MCF 10A (cell line): ENCODE measurements at places on chromosomes 4 and X. TPM values are rescaled to one million over a fixed set of nuclear protein-coding genes. Genes with fewer than 3 reads are reported as not detected.
A peak's percentile ranks its signal among the peaks of the same experiment; 100 is the strongest.

Gene CSAG3
- not detected in 2 replicates for total RNA-seq

Gene PYURF
- 80.9 and 82.5 TPM in 2 replicates for total RNA-seq

Gene TBC1D9
- total RNA-seq: 17.4 and 23.2 TPM in 2 replicates

Gene GYPA
- not detected in 2 replicates for total RNA-seq

Gene UGT2B17
- total RNA-seq: not detected in 2 replicates

Gene SLC49A3
- not detected in 2 replicates for total RNA-seq

DNA sequence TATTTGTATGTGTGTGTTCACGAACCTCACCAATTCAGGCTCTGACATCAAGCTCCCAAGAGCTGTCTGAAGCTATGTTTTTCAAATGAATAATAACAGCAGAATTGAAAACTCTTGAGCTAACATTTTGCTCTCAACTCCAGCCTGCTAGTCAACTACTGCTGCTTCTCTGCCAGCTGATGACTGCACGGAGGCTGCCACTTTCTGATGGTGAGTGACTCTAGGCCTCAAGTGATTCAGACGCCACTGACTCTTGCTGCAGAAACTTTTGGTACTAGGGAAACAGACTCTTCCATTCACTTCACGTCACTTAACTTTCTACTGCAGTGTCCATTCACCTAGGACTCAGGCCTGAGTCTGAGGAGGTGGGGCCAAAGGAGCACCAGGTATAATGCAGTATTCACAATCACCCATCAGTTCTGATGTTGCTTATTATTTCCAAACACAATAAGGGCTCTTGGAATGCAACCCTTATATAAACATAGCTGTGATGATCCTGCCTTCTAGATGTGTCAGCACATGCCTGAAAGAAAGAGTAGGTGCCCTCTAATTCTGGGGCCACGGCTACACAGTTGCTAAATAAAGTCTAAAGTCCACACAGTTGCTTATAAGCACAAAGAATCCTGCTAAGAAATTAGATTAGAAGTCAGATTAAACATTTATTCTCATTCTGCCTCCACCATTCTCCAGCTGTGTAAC, 16.0 kb downstream of the PRDM8 start:
- H3K4me1 ChIP-seq: peaks cover 15% of the 10 kb centered on the region
- H3K4me3 ChIP-seq: no peak overlapping the region
- H3K36me3 ChIP-seq: peaks cover 6% of the 10 kb centered on the region
- no peak overlapping the region for H3K27ac ChIP-seq
- H3K27me3 ChIP-seq: no peaks in the 10 kb centered on the region

GRCh38 chr4:42377497-42377896, 19.8 kb upstream of the SHISA3 start:
- no peaks in the 10 kb centered on the region for H3K36me3 ChIP-seq
- H3K27me3 ChIP-seq: no peaks in the 10 kb centered on the region
- DNase-seq: no peak
- H3K4me3 ChIP-seq: no peak overlapping the region
- no peak overlapping the region for H3K27ac ChIP-seq

- no peaks in the 10 kb centered on the region for H3K36me3 ChIP-seq
- H3K4me1 ChIP-seq: no peaks in the 10 kb centered on the region
- peaks cover 91% of the 10 kb centered on the region for H3K27me3 ChIP-seq
- no peak within 1 kb of the TSS for H3K4me3 ChIP-seq
- no peak within 1 kb of the TSS for H3K27ac ChIP-seq
These were observed at the start of gene GSPT2 for GRCh38 chrX:51743179-51743957. TSS of gene GSPT2 (plus strand) at chrX:51743442. CDS start at chrX:51743627, 185 bp downstream.

- H3K27me3 ChIP-seq: no peaks in the 10 kb centered on the region
- H3K36me3 ChIP-seq: no peaks in the 10 kb centered on the region
- H3K27ac ChIP-seq: peak overlapping the region; percentile 41
- peak; percentile 75 for DNase-seq
These were observed 143.1 kb downstream of the RBM47 start for GRCh38 chr4:40486534-40486933.

DNA sequence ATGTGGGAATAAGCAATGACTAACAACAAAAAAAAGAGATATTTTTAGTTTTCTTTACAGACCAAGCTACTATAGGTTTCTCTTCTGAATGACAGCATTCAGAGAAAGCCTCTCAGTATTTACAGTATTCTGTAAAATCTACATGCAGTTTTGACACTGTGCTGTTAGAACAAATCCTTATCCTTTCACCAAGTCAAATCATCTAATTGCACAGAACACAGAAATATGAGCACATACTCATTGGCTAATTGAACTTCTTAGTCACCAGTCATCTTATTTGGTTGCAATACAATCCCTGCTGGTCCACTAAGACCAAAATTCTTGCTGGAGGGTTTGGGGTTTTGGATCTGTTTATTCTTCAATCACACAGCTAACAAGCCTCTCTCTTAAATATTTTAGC, 5.7 kb downstream of the ACOT9 start:
- H3K36me3 ChIP-seq: peaks cover 4% of the 10 kb centered on the region
- DNase-seq: peak; percentile 33
- H3K4me3 ChIP-seq: no peak overlapping the region
- H3K4me1 ChIP-seq: peaks cover 13% of the 10 kb centered on the region

- no peaks in the 10 kb centered on the region for H3K4me1 ChIP-seq
- DNase-seq: no peak
- no peaks in the 10 kb centered on the region for H3K27me3 ChIP-seq
- H3K36me3 ChIP-seq: no peaks in the 10 kb centered on the region
- no peak overlapping the region for H3K27ac ChIP-seq
These were observed 1228.9 kb downstream of the PCDH7 start for GRCh38 chr4:31949045-31949444.

GRCh38 chrX:362937-363620, 23.6 kb downstream of the PPP2R3B start:
- peaks cover 4% of the 10 kb centered on the region for H3K4me1 ChIP-seq
- no peak overlapping the region for H3K27ac ChIP-seq
- H3K4me3 ChIP-seq: no peak overlapping the region

GRCh38 chr4:121829511-121829910, 5.8 kb upstream of the CCNA2 start:
- no peak for DNase-seq
- H3K27ac ChIP-seq: no peak overlapping the region
- no peaks in the 10 kb centered on the region for H3K27me3 ChIP-seq
- H3K4me3 ChIP-seq: no peak overlapping the region

- no peak overlapping the region for H3K27ac ChIP-seq
- no peaks in the 10 kb centered on the region for H3K27me3 ChIP-seq
- no peak for DNase-seq
- H3K4me3 ChIP-seq: no peak overlapping the region
These were observed 2.5 kb upstream of the CDKL5 start for GRCh38 chrX:18422886-18423285.

- H3K36me3 ChIP-seq: no peaks in the 10 kb centered on the region
- no peak overlapping the region for H3K4me3 ChIP-seq
- H3K27me3 ChIP-seq: no peaks in the 10 kb centered on the region
- no peak for DNase-seq
These were observed 4.2 kb upstream of the CXCL3 start for GRCh38 chr4:74042681-74043080.

DNA sequence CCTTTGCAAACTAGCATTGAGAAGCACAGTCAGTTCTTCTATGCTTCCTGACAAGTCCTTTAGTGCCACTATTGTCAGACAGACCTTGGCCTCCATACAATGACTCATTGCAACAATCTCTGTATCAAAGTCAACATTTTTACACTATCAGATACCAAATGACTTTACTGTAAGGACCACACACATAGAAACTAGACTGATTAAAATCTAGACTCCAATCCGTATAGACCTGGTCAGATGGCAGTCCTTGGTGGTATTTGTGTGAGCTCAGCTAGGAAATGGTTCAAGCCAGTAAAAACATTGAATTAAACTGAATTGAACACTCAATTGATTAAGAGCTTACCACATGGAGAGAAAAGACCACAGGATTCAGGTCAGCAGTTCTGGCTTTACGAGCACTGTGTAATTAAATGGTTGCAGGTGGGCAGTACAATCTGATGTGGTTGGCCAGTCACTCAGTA, 549.8 kb upstream of the LCORL start:
- H3K4me1 ChIP-seq: peaks cover 7% of the 10 kb centered on the region
- H3K27ac ChIP-seq: no peak overlapping the region
- H3K36me3 ChIP-seq: no peaks in the 10 kb centered on the region
- no peak overlapping the region for H3K4me3 ChIP-seq

GRCh38 chr4:187289371-187289770, 565.7 kb upstream of the FAT1 start:
- H3K27me3 ChIP-seq: no peaks in the 10 kb centered on the region
- no peak overlapping the region for H3K27ac ChIP-seq
- peaks cover 3% of the 10 kb centered on the region for H3K4me1 ChIP-seq
- H3K4me3 ChIP-seq: no peak overlapping the region
- H3K36me3 ChIP-seq: no peaks in the 10 kb centered on the region

- H3K27me3 ChIP-seq: no peaks in the 10 kb centered on the region
- no peaks in the 10 kb centered on the region for H3K36me3 ChIP-seq
- DNase-seq: no peak
- no peak overlapping the region for H3K27ac ChIP-seq
These were observed 39.0 kb downstream of the FBXO8 start for GRCh38 chr4:174244441-174244840.

DNA sequence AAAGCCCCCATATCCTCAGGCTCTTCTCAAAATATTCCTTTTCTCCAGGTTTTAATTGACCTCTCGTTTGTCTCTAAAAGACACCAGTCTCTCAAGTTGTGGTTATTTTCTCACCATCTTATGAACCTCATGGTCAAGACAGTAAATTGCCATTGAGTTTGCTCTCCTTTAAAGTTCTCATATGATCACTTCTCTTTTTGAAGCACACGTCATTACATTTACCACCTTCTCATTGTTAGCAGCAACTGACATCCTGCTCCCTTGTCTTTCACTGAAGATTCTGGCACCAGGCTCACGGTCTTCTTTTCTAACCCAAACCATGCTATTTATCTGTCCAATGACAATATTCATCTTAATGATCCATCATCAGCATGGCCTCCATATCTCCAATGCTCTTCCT, 324.2 kb downstream of the TMA16 start:
- no peaks in the 10 kb centered on the region for H3K36me3 ChIP-seq
- no peak for DNase-seq
- no peaks in the 10 kb centered on the region for H3K27me3 ChIP-seq
- H3K4me1 ChIP-seq: no peaks in the 10 kb centered on the region
- no peak overlapping the region for H3K27ac ChIP-seq

DNA sequence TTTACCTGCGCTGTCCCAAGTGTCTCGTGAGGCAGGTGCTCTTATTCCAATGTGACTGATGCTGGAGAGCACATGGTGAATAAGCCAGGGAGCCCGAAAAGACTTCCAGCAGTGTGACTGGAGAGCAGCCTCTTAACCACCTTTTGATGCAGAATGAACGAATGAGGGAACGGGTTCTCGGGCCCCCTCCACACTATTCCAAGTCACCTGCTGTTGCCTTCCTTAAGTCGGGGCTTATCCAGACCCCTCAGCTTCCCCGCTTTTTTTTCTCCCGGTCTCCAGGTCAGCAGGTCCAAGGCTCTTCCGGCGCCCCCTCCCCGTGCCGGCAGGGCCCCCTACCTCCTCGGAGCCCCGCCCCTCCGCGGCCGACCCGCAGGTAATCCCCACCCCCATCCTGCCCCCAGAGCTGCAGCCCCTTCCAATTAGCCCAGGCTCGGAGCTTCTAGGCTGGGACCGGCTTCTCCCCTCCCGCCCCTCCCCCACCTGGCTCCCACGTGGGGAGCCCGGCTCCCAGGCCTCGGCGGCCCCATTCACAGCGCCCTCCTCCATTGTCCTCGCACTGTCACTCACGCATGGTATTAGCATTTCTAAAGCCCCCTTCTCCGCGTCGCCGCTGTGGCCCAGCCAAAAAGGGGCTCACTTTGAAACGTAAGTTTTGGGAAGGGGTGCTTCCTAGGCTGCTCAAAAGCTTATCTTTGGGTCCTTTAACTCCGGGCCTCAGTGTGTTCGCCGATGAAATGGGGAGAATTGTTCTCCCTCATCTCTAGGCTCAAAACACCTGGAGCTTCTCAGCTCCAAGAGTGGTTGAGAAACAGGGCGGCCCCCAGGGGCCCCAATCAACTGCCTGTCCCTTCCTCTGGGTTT, 56.2 kb upstream of the PJA1 start:
- H3K27ac ChIP-seq: no peak overlapping the region
- peaks cover 31% of the 10 kb centered on the region for H3K27me3 ChIP-seq
- no peak for DNase-seq
- H3K36me3 ChIP-seq: no peaks in the 10 kb centered on the region
- no peak overlapping the region for H3K4me3 ChIP-seq

DNA sequence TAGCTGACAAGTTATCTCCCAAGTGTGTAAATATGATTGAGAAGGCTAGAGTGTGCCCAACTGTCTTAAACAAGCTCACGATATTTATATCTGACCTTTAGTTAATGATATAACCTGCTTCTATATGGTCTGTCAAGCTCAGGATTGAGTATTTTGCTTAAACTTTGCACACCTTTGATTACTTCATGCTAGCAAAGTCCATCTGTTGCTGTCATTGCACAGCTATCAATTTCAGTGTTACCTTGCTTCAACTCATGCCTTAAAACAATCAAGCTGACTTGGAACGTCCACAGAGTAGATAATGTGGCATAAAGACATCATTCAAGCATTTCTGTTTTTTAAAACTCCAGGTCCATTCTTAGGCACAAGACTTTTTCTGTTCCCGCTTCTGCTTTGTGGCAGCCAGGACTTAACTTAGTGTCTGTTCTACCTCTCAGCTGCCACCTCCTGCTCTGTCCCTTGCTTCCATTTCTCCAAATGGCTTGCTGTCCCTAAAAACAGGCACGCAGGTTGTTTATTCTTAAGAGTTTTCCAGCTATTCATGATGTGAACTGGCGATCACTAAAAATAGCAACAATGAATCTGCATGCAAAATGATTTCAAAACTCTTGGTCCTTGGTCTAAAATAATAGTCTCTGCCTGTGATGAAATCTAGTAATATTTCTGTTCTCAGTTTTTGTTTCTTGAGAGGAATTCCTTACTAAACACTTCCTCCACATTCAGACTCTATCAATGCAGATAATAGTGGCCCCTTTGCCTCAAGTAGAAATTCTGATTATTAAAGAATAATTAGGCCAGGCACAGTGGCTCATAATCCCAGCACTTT, 16.3 kb upstream of the NEIL3 start:
- H3K36me3 ChIP-seq: no peaks in the 10 kb centered on the region
- no peaks in the 10 kb centered on the region for H3K4me1 ChIP-seq
- DNase-seq: no peak

DNA sequence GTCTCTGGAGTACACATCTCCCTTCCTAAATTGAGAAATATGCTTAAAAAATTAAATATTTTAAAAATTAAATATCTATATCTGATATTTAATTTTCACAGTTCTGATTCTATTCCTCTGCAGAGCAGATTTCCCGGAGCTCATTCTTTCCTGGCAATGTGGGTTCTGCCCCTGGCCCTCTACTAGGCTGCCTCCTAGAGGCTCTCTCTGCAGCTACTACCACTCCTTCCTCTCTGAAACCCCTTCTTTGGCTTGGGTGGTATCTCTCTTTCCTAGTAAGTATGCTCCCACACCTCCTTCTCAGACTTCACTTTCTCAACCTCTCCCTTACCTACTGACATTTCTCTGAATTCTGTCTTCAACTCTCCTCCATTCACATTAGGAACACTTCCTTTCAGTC, 45.3 kb downstream of the RPGR start:
- H3K36me3 ChIP-seq: peaks cover 17% of the 10 kb centered on the region
- no peak overlapping the region for H3K4me3 ChIP-seq
- DNase-seq: no peak
- peaks cover 6% of the 10 kb centered on the region for H3K4me1 ChIP-seq
- peaks cover 32% of the 10 kb centered on the region for H3K27me3 ChIP-seq
- H3K27ac ChIP-seq: no peak overlapping the region
